ENCODE measurements at places on chromosomes 7 and 10.

DNA sequence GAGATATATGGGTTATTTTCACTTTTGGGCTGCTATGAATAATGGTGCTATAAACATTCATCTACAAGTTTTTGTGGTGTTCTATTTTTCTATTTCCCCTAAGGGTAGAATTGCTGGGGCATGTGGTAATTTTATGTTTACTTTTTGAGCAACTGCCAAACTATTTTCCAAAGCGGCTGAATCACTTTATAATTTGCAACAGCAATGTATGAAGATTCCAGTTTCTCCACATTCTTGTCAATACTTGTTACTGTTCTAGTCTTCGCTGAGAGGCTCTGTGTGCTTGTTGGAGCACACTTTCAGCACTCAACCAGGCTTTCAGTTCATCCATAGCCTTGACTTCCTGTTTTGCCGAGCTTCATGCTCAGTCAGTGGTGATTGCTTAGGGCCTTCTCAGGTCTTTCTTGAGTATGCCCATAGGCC is 39.0 kb downstream of the ADK start:
- peak; percentile 53 for DNase-seq

- DNase-seq: no peak
Observed at GRCh38 chr10:44459671-44460070, 74.8 kb upstream of the CXCL12 start.

DNA sequence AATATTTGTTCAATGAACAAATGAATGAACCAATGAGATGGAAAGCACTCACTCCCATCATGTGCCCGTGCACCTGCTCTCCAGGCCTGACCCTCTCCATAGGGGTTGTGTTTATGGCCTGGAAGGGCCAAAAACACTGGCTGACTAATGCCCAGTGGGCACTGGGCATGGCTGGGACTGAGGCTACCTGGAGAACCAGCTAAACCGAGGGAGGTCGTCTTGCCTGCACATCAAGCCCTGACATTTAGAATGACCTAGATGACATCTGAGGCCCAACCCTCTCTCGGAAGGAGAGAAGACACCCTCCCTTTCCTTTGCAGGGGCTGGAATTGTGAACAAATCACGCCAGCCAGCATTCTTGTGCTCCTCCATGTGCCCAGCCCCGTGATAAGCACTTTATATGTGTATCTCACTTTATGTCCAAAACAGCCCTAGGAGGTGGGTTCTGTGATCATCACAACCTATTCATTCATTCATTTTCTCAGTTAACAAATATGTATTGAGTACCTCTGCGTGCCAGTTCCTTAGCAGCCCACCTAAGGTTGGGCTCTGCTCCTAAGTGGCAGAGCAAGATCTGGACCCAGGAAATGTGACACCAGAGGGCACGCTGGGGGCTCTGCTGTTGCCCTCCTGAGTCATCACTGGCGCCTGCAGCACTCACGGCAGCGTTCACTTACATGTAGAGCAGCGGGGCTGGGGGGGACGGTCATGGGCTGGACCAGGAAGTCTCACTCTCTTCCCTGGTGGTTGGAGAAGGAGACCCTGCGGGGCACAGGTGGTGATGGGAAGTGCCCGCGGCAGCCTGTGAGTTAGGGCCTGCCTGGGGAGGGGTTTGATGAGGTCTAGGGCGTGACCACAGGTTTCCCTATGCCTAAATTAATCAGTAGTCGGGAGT is 52.0 kb downstream of the TSPAN15 start:
- no peak for DNase-seq

DNA sequence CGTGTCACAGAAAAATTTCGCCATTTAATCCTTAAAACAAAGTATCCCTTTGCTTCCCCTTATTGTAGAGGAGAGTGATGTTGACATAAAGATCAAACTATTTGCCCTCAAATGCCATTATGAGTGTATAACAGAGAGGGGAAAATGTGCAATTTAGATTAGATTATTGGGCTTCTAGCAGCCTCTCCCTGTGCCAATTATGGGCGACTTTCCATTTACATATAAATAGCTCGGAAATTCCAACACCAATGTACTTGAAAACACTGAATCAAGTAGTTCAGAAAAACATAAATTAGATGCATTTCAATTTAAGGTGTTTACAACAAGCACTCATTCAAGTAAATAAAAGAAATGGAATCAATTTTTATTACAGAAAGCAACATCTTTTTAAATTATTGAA is 64.6 kb upstream of the LRRN3 start:
- no peak for DNase-seq

DNA sequence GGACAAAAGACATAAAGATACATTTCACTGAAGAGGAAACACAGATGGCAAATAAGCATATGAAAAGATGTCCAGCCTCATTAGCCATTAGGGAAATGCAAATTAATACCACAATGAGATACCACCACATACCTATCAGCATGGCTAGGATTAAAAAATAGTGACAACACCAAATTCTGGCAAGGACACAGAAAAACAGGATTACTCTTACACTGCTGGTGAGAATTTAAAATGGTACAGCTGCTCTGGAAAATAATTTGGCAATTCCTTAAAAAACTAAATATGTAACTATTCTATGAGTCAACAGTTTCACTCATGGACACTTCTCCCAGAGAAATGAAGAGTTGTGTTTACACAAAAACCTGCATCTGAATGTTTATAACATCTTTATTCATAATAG is 121.1 kb downstream of the C10orf90 start:
- DNase-seq: no peak

GRCh38 chr10:54284526-54285193 is 516.4 kb downstream of the PCDH15 start:
- no peak for DNase-seq

GRCh38 chr7:739983-740942 is 13.2 kb upstream of the PRKAR1B start:
- no peak for DNase-seq

GRCh38 chr7:154912871-154913637 is 89.9 kb downstream of the PAXIP1 start:
- DNase-seq: no peak

- DNase-seq: no peak
Observed at GRCh38 chr7:137820677-137821420, 25.9 kb downstream of the DGKI start.

DNA sequence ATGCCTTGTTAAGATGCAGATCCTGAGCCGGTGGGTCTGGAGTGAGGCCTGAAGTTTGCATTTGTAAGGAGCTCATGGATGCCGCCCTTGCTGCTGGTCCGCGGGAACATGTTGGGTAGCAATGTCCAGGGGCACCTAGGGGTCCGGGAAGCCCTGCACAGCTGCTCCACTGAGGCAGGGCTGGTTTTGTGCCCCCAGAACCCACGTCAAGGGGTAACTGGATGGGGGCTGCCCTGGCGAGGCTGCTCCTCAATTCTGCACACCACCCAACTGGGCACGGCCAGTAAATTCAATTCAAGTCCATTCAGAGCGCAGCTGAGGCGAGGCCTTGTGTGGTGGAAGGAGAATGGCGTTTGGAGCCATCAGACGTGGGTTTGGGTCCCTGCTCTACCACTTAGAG is 246.3 kb upstream of the PITRM1 start:
- no peak for DNase-seq

DNA sequence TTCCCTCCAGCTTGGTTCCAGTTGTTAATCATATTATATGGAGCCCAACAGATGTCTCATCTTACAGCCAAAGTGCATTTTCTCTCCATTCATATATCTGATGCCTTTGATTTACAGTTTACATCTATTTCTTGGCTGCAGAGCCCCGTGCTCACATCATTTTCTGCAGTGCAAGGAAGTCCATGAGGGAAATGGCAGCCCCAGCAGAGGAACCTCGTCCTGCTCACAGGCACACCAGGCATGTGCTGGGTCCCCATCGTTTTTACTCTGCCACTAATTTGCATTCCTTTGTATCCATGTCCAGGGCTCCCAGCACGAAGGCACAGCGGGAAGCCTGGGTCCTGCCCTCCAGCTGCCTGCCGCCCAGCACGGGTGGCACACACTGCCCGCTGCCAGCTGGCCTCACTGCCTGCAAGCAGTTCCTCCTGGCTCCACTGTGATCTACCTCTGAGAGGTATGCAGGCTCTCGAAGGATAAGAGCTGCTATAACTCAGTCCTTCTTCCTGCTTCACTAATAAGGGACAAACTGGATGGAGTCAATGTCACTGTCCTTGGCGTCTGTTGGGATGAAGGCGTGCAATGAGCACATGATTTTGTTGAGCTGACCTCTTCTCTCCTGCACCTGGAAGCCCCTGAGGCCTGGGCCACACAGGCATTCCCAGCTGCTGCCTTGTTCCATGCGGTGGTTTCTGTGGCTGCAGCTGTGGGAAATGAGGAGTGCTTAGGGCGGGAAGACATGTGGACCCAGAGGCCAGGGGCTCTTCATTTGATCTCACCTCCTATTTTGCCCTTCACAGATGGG is 583.6 kb upstream of the MGMT start:
- no peak for DNase-seq

DNA sequence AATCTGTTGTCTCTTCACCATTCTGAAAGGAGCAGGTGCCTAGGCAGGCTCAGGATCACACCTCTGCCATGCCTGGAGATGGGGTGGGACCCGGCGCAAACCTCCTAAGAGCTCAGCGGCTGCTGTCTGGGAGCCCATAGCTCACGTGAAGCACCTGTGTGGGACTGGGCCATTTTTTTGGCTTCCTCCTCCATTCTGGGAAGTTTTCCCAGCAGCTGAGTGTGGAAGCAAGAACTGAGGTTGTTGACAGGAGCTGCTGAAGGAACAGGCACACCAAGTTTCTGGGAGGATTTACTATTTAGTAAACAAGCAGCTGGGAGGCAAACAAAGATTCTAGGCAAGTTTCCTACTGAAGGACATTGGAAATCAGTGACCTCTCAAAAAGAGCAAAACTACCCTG is 77.3 kb downstream of the FAM13C start:
- DNase-seq: no peak

GRCh38 chr10:125878957-125879835 is 1.9 kb downstream of the DHX32 start:
- DNase-seq: peak; percentile 68

DNA sequence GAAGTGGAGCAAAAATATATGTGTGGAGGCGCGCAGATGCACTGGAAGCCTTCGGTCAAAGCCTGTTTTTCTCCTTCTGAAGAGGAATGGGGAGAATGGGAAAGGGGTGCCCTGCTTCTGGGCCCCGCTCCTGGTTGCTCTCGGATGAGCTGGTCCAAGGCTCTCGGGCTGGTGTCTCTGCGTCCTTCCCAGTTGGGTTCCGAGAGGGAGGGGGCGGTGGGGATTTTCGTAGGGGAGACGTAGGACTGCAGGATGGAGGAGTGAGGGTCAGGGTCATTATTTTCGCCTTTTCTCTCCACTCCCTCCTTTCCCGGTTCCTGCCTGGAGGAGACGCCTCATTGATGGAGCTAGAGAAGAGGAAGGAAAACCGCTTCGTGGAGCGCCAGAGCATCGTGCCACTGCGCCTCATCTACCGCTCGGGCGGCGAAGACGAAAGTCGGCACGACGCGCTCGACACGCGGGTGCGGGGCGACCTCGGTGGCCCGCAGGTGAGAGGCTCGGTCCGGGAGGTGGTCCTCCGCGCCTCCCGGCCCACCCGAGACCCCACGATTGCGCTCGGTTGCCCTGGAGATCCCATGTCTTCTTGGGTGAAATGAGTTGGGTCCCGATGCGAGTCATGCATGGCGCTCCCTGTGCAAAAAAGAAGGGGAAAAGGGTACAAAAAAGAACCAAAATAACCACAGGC is 790 bp downstream of the ADAM22 start:
- DNase-seq: no peak

GRCh38 chr7:17129218-17129617 is 169.2 kb upstream of the AHR start:
- DNase-seq: no peak

DNA sequence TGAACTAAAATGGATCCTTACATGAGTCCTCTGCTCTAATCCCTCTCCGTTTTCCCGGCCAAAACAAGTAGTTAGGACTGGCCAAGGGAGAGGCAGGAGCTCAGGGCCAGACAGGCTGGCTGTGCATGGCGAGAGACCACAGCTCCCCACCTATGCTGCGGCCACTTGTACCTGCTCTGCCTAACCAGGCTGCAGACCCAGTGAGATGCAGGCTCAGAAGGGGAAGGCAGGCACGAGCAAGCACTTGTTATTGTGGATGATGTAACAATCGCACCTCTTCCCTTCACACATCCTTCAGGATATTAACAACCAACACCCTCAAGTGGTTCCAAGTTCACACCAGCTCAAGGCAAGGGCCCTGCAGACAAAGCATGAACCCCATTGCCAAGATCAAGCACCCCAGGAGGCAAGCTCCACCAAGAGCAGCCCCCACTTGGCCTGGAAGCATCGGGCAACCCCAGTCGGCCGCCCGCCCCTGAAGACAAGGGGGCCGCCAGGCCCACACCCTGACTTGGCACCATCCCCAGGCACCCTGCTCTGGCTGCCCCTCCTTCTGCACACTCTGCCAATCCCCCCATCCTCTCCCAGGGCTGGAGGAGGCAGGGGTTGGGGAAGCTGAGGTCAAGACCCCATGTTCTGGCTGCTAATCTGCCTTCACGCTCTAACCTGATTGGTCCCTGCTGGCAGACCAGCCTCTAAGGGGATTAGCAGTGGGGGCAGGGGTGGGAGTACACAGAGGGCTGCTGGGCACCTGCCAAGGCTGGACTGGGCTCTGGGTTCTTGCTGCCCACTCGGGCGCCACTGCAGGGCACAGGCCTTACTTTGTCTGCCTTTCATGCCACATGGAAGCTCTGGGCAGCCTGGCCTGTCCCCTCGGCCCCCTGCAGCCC is 111.3 kb downstream of the SLIT1 start:
- DNase-seq: no peak

All from brain pericyte (primary cell).